Activated CD8-positive, alpha-beta T cell treated with anti-CD3 and anti-CD28 coated beads, Interleukin-2, amount 10 ng/mL, durations not matched to agents 7 days and 5 days (primary cell): ENCODE measurements at places on chromosomes 1 and 21. TPM values are rescaled to one million over a fixed set of nuclear protein-coding genes. Genes with fewer than 3 reads are reported as not detected.

DNA sequence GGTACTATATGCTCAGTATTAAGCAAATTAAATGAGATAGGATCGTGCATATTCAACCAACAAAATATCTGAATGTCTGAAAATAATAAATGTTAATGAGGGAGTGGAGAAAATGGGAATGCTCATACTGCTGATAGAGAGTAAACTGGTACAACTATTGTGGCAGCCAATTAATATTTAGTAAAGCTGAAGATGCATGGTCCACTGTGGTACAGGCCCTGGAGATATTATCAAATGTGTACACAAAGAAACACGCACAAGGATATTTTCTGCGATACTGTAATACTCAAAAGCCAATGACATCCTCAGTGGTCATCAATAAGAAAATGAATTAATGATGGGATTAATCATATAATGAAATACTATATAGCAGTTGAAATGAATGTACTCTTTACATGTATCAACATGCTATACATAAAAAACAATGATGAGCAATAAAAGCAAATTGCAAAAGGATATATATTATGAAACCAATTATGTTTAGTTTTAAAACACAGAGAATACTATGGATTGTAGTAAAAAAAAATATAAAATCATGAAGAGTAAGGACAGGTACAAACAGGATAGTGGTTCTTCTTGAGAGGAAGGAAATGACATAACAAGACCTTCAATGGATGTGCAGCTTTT lies 25.0 kb downstream of the MRPL39 start:
- H3K4me1 ChIP-seq = peaks cover 24% of the 10 kb centered on the region
- H3K27me3 ChIP-seq = no peaks in the 10 kb centered on the region
- no peak overlapping the region for H3K4me3 ChIP-seq

GRCh38 chr1:191460234-191460633 lies 698.0 kb upstream of the RGS18 start:
- DNase-seq = no peak
- H3K27ac ChIP-seq = no peak overlapping the region
- no peaks in the 10 kb centered on the region for H3K36me3 ChIP-seq
- H3K27me3 ChIP-seq = no peaks in the 10 kb centered on the region
- no peaks in the 10 kb centered on the region for H3K4me1 ChIP-seq

- peaks cover 6% of the 10 kb centered on the region for H3K27me3 ChIP-seq
- DNase-seq = no peak
- H3K36me3 ChIP-seq = no peaks in the 10 kb centered on the region
- no peaks in the 10 kb centered on the region for H3K4me1 ChIP-seq
Observed at GRCh38 chr1:186983327-186983726, 154.6 kb downstream of the PLA2G4A start.

- no peaks in the 10 kb centered on the region for H3K4me1 ChIP-seq
- H3K4me3 ChIP-seq = no peak overlapping the region
- no peak for DNase-seq
- H3K27ac ChIP-seq = no peak overlapping the region
Observed at GRCh38 chr1:94832446-94832845, 12.3 kb downstream of the SLC44A3 start.

DNA sequence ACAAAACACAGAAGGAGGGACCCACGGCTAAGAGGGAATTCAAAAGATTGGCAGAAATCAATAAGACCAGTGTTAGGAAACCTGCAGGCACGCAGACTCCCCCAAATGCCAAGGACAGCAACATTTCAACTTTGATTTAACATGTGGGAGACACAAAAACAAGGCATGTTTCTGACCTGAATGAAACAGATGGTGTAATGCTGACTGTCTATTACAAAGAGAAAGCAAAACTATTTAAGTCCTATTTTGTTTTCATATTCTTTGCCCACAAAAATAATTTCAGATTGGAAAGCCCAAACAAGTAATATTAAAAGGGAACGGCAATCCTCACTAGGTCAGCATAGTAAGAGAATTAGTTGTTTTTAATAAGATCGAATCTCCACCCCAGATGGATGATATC lies 107.9 kb downstream of the S1PR1 start:
- H3K4me1 ChIP-seq = peaks cover 38% of the 10 kb centered on the region
- no peaks in the 10 kb centered on the region for H3K27me3 ChIP-seq
- H3K4me3 ChIP-seq = no peak overlapping the region
- no peak for DNase-seq

DNA sequence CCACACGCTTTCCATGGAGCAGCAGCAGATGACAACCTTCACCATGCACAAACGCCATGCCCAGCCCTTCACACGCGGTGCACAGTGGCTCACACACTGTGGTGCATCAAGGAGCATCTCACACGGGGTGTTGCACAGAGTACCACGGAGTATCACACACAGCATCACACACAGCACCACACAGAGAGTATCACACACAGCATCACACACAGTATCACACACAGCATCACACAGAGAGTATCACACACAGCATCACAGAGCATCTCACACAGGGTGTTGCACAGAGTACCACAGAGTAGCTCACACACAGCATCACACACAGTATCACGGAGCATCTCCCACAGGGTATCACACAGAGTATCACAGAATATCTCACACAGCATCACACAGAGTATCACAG lies 122.2 kb upstream of the RAB4A start:
- H3K27ac ChIP-seq = no peak overlapping the region
- no peak for DNase-seq
- H3K4me1 ChIP-seq = peaks cover 2% of the 10 kb centered on the region
- H3K4me3 ChIP-seq = no peak overlapping the region

The CYP4A11 gene
- not detected for total RNA-seq

- DNase-seq = no peak
- no peaks in the 10 kb centered on the region for H3K36me3 ChIP-seq
- peaks cover 6% of the 10 kb centered on the region for H3K27me3 ChIP-seq
- H3K27ac ChIP-seq = no peak overlapping the region
- H3K4me3 ChIP-seq = no peak overlapping the region
Observed at GRCh38 chr1:15196807-15197530, 43.4 kb downstream of the TMEM51 start.
